Stimulated activated CD8-positive, alpha-beta memory T cell treated with anti-CD3 and anti-CD28 coated beads, Interleukin-2, amount 100 ng/mL, for 48 hours (primary cell): ENCODE measurements at places on chromosomes 3 and 15.

GRCh38 chr3:80014576-80014975, 246.8 kb upstream of the ROBO1 start:
- DNase-seq, result no peak

DNA sequence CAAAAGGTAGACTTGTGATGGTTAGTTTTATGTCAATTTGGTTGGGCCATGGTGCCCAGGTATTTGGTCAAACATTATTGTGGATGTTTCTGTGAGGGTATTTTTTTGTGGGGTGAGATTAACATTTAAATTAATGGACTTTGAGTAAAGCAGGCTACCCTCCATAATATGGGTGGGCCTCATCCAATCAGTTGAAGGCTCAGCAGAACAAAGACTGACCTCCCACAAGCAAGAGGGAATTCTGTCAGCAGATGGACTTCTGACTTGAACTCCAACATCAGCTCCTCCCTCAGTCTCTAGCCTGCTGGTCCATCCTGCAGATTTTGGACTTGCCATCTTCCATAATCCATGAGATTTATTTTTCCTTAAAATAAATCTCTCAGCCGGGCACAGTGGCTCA, 55.6 kb upstream of the BNC1 start:
- DNase-seq, result no peak

- no peak for DNase-seq
Measured at GRCh38 chr15:62380011-62380410, 214.9 kb upstream of the C2CD4B start.

DNA sequence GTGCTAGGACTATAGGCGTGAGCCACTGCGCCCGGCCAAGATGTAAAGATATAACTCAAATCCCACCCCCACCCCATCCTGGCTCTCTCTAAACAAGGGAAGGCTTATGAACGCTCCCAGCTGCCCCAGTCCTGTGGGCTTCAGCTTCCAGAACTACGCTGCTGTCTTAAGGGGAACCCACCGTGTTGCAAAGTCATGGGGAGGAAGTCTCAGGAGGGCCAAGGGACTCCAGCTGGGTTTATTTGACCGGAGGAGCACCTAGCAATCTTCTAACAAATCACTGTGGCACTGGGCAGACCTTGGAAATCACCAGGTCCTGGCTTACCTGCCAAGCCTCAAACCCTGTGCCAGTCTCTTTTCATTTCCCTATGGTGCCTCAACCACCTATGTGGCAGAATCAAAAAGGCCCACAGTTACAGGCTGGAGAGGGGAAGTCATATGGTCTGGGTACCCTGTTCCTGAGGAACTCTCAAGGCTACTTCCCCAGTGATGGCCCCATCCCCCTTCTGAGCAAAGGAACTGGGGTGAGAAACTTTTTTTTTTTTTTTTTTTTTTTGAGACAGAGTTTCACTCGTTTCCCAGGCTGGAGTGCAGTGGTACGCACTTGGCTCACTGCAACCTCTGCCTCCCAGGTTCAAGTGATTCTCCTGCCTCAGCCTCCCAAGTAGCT, 83.4 kb downstream of the RBPMS2 start:
- no peak for DNase-seq

DNA sequence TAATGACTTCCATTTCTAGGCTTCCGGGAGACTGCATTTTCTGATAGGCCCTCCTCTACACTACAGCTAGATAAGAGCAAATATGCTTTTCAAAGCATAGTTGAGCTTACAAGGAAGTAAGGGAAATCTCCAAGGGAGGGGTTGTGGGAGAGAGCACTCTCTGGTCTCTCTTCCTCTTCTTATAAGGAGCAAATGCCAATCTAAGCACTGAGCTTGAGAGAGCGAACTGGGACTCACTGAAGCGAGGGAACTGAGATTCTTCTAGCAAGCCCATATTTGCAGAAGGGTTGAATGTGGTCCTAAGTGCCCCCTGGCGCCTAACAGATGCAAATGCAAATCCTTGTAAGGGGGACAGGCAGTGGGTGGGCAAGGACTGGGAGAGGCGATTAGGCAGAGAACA, 164.8 kb downstream of the ERC2 start:
- no peak for DNase-seq

DNA sequence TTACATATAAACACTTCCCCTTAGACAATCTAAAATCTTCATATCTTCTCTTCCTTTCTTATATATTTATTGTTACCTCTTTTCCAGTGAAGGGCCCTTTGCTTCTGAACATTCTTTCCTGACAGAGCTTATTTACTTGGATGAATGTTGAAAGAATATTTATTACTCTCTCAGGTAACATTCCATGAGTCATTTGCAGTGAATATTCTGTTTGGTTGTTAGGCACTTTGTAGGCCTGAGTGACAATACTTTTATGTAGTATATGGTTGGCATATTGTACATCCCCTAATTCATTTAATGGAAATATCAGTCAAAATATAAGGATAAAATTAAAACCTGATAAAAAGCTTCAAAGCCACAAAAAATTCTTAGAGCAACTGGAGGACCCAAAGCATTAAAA, 260.9 kb upstream of the KCNMB2 start:
- DNase-seq, result no peak

DNA sequence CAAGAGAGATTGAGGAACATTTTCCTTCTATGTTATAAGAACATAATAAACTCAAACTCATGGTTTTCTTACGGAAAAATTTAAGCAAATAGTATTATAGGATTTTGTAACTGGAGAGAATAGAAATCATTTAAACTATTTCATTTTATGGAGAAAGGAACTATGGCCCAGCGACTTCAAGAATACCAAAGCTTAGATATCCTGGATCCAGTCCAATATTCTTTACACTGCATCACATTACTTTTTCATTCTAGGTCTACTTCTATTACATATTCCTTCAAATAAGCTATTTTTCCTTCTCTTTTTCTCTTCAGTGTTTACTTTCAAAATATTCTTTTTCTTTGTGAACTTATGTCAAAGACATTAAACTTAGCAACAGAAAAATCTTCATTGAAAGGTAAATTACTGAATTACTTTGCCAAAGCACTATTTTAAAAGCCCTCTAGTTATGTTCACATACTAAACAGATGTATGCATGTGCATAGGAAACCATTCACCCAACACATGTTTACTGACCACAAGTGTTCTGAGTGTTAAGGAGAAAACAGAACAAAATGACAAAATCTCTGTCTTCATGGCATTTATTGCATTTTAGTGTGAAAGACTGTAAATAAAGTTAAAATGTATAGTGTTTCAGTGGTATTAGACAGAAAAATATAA, 20.4 kb downstream of the KPNA4 start:
- DNase-seq, result no peak

DNA sequence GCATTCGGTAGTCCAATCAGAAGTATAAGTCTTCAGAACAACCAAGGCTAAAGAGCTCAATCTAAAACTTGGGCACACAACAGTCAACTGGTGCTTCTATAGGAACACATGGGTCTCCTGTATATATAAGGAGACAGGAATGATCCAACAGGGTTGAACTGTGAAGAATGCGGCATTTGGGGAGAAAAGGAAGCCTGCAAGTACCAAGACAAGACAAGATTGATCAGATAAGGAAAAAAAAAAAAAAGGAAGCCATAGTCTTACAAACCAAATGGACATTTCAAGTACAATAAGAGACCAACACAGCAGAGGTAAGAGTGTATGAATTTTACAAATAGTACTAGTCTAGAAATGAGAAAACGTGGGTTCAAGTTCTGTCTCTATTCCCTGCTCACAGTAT, 6.5 kb downstream of the CPEB1 start:
- DNase-seq, result no peak

- no peak for DNase-seq
Measured at GRCh38 chr3:8312685-8313084, 188.9 kb upstream of the LMCD1 start.

DNA sequence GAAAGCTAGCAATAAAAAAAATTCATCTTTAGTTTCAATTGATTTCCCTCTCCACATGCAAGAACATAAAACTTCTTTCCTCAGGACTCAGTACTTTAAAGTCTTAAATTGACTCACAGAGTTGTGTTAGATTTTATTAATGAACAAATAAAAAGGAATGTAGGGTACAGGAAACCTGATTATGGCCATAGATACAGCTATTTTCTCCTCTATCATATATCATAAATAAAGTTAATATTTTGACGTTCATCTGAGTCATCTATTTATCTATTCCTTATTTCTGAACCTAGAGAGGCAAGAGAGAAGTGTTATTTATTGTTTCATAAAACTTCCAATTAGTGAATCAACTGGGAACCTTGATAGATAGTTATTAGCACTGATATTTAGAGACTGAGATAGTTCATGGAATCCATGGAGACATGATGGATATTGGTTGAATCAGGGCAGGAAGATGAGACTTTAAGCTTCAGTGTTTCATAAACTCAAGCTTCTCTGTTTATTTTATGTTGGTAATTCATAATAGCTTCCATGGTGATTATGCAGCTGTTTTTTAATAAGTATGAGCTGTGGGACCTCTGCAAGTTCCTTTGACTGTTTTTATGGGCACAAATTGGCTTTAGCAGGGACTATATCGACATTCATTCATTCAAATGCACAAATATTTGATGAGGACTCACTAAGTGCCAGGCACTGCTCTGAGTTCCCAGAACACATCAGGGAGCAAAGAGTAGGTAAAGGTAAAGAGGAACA, 143.5 kb upstream of the TGFBR2 start:
- no peak for DNase-seq

GRCh38 chr3:9179826-9180763, 69.4 kb downstream of the SRGAP3 start:
- no peak for DNase-seq

DNA sequence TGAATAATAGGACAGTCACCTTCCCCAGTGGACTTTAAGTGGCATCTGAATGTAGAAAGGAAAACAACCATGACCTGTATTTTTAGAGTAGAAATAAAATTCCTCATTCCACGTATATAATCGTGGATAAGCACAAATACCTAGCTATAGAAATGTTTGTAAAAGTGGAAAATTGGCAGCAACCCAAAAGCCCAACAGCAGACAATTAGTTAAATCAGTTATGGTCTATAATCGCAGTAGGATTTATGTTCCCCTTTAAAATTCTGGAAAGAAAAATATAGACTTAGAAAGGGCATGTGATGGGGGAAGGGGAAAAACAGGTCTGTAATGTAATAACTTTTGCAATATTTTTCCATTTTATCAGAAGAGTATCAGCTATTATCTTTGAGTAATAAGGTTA, 241.9 kb upstream of the ST8SIA2 start:
- no peak for DNase-seq

DNA sequence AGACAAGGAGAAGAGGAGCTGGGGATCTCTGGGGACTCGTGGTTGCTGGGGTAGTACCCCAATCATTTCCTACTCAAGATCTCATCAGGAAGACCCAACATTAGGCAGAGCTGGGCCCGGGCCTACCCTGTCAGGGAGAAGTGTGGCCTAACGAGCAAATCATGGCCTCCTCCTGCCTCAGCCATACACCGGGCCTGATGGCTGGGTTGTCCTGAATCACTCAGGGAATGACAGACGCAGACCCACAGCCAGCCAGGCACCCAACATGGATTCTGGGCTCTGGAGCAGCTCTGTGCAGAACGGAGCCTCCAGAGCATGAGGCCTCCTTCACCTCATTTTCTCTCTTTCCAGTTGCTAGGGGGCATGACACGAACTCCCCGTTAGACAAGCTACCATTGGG, 19.7 kb downstream of the ITGA11 start:
- no peak for DNase-seq

DNA sequence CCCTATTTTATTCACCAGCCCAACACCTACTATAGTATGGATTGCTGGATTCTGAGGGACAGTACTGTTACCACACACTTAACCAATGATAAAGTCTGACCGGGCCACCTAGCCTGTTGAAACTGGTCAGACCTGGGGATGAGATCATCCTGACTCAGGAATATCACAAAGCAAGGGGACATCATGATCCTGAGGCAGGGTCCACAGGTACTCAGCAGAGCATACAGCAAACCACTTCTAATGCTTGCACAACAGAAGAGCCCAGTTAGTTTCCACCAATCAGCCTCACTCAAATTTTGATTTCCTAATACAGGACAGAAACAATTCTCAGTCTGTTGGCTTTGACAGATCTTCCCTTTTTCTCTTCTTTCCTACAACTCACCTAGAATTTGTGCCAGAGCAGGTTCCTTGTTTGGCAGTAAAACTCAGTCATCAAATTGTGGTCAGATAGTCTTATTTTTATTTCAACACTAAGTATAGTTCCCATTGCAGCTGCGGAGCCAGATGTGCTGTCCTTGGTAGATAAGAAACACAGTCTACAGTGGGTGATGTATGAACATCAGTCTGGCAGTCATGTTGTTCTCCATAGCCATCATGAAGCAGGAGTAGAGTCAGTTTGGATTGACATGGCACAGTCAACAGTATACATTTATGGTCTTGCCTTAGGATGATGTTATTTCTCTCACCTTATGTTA, 90.1 kb upstream of the PRR23C start:
- no peak for DNase-seq

DNA sequence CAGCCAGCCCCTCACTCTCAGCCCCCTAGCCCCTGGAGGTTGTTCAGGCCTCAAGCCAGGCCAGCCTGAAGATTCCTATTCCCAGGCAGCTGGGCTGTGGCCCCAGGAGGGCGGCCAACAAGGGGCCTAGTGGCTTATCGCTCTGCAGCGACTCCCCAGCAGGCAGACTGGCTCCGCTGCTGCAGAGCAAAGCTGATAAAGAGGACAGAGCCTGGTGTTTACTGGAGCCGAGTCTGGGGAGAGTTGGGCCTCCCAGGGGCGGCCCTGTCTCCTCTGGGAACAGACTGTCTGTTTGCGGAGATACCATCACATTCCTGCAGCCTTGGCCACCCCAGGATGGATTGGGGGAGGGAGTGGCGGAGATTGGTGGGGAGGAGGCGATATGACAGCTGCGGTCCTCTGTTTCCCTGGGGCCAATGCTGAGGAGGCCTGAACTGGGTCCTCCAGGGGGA, 22.4 kb upstream of the SMAD6 start:
- DNase-seq, result no peak

DNA sequence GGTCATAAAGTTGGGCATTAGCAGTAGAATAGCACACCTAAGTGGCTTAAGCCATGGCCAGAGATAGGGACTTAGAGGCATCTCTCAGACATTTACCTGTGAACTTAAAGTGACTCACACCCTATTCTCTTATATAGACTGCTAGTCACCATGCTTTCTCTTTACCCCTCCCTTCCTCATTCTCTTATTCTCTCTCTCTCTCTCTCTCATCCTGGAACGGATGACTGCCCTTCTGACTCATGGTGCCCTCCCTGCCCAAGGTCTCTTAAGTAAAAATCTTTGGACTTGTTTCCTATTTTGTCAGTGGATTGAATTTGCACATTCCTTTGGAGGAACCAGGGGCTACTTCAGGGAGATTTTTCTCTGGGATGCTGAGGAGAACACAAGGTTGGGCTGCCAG, 58.8 kb downstream of the NPAP1 start:
- no peak for DNase-seq

- no peak for DNase-seq
Measured at GRCh38 chr15:57686657-57687056, 19.9 kb upstream of the POLR2M start.

- DNase-seq, result no peak
Measured at GRCh38 chr3:179432451-179432850, 18.8 kb downstream of the GNB4 start.

DNA sequence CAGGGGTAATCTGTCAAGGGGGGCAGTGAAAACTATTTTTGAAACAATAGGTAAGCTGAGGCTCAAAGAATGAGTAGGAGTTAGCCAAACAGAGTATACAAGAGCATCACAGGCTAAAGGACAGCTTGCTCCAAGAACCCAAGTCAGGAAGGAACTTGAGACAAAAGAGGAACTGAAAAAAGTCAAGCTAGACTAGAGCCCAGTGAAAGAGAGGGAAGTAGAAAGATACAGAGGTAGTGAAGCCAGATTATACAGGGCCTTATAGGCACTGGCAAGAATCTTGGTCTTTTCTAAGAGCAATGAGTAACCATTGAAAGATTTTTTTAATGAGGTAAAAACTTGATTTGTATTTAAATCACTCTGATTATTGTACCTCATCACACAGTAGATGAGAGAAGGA, 69.9 kb downstream of the FILIP1L start:
- DNase-seq, result no peak
